ENCODE measurements at places on chromosomes 6 and 20.

- no peak for DNase-seq
Measured at GRCh38 chr20:13863244-13863643, 78.4 kb downstream of the NDUFAF5 start.

DNA sequence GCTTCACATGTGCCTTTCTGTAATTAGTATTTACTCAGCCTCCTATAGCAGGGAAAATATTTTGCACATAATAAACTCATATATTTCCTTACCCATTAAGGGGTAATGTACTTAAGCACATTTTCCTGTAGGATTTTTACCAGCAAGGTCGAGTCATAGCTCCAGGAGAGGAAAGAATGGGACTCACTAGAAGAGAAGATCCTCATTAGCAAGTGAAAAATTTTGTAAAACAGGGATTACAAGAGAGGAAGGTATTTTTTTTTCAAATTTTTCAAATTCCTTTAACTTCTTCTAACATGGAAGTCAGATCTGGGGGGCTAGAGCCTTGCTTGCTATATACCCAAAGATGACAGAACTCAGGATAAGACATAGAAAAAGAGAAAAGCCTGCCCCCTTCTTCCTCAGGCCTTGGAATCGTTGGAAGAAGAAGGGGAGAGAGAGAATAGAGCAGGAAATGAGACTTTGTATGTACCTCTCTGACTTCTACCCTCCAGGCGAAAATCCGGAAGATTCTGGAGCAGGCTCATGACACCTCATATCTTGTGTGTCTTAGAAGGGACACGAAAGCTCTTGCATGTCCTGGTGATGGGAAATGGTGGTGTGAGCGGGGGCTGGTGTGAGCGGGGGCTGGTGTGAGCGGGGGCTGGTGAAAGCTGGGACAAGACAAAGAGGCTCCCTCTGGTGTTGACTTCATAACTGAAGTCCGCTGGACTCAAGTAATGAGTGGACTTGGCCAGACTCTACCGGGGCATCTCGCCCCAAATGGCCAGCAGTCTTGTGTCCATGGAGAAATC, 256.9 kb upstream of the PLCB4 start:
- no peak for DNase-seq

DNA sequence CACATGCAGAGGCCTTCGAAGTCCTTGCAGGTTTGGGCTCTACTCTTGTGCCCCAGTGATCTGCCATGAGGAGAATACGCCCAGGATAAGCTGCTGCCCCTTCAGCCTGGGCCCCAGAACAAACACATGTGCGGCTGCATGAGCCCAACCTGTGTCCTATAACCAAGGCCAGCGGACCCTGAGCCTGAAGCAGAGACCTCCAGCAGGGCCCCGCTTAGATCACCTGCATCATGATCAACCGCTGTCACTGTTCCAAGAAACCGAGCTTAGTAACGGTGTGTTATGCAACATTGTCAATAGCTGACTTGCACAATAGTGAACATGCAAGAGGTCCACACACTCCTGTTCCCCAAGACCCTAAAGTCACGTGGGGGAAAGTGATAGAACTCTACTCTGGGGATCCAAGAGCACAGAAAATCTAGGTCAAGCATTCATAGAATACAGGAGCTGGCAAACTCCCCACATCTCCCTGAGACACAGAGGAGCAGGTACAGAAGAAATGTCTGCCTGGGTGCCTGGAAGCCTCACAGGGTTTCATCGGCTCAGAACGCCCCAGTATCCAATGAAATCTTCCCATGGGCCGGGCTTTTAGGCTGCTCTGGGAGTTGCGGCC, 136.2 kb downstream of the BMP7 start:
- no peak for DNase-seq

DNA sequence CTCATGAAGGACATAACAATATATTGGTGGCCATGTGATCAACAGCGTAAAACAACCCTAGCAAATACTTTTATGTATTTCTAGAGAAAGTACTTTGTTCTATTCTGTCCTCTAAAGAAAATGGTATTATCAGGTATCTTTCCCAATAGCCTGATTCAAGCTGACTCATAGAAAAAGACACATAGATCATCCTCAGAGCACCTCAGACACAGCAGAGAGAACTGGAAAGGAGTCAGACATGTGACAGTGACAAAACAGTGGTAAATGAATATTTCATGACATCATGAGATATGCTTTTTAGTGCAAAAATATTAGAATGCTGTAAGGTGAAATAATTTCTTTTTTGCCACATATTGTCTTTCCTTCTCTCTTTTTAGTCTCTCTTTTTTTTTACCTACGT, 1355.0 kb upstream of the MAP3K7 start:
- no peak for DNase-seq

- DNase-seq, result no peak
Measured at GRCh38 chr20:2967841-2968240, 75.6 kb upstream of the GNRH2 start.

DNA sequence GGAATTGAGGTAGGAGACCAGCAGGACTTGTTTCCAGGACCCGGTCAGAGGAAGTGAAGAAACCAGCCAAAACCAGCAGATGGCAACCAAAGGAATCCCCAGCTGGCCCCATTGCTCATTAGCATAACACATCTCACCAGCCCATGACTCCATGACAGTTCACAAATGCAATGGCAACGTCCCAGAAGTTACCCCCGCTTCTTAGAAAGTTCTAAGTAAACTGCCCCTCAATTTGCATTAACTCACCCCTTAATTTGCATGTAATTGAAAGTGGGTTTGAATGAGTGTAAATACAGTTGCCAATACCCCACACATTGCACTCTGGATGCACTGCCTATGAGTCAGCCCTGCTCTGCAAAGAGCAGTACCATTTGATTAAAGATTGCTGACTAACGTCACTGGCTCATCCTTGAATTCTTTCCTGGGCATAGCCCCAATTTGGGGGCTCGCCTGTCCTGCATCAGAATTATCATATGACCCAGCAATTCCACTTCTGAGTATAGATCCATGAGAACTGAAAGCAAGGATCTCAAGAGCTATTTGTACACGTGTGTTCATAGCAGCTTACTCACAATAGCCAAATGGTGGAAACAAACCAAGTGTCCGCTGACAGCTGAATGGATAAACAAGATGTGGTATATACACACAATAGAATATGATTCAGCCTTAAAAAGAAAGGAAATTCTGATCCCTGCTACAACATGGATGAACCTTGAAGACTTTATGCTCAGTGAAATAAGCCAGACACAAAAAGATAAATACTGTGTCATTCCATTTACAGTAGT, 36.4 kb downstream of the MYLK4 start:
- no peak for DNase-seq

DNA sequence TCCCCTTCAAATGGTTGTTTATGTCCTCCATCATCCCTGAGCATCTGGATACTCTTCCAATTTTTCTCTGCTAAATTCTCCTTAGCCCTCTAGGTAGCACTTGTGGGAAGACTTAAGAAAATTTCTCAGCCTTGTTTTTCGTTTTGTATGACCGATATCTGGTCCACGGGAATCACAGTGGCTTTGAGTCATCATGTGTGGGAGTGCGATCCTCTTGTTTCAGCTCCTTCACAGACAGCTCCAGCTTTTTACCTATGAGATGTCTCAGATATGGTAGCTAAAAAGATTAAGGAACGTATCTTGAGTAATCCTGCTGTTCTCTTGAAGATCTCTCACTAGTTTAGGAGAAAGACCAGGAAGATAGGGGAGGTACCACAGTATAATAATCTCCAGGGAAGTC, 196.1 kb downstream of the GRM1 start:
- no peak for DNase-seq

DNA sequence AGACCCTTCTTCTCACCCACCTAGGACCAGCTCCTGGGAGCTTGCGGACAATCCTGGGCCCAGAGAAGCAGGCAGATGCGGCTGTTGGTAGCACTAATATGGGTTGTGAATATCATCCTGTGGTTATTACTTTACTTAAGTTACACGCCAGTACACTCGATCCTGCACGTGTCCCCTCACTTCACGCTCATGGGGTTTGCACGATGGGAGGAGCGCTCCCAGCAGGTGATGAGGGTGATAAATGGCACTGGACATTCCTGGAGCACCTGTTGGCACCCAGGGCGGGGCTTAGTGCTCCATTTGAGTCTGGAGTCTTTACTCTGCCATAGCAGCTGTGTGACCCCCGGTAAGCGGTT, 335.1 kb downstream of the PREX1 start:
- no peak for DNase-seq

- DNase-seq, result peak; percentile 59
Measured at GRCh38 chr6:139161817-139162284, 27.0 kb downstream of the HECA start.

- no peak for DNase-seq
Measured at GRCh38 chr6:18254793-18255192, 9.5 kb downstream of the DEK start.

GRCh38 chr20:1663917-1664316, 6.3 kb upstream of the SIRPG start:
- no peak for DNase-seq

- DNase-seq, result no peak
Measured at GRCh38 chr6:48765352-48765961, 654.5 kb upstream of the PTCHD4 start.
